ENCODE measurements at places on chromosomes 6 and 20. TPM values are rescaled to one million over a fixed set of nuclear protein-coding genes. Genes with fewer than 3 reads are reported as not detected.

GRCh38 chr6:168161371-168161750, 82.3 kb upstream of the FRMD1 start:
- DNase-seq: no peak

GRCh38 chr20:64104667-64105451, 2.5 kb downstream of the NPBWR2 start:
- no peak for DNase-seq

DNA sequence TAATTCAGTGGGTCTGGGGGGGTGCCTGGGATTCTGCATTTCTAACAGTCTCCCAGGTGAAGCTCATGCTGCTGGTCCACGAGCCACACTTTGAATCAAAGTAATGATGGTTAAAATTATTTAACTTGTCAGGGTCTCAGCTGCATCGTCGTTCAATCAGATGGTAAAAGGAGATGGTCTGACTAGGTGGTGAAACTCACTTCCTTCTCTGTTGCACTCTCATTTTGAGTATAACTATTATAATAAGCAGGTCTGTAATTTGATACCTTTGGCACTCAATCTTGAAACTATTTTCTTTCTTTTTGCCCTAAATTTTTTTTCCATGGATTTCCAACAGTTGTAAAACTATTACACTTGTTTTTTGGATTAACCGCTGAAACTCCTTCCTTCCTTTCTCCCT, 292.5 kb downstream of the FARS2 start:
- no peak for DNase-seq

DNA sequence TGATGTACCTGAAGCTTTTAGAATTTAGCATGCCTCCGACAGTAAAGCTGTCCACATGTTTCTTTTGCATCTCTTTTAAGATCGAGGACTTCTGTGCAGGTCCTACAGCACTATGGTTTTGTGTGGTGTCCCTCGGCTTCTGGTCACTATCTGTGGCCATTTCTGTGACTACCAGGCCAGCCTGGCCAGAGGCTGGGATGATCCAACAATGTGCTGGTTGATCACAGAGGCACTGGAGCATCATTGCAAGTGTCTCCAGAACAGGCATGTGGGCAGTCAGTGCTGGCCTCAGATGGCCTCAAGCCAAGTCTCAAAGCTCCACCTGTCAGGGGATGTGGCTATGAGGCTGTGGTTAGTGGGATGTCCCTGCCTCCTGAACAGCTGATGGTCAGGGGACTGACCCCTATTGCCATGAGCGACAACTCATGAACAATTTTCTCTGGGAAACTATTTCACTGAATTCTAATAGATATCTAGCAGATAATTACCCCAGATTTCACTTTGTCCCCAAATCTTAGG, 136.6 kb downstream of the SYNDIG1 start:
- DNase-seq: no peak

DNA sequence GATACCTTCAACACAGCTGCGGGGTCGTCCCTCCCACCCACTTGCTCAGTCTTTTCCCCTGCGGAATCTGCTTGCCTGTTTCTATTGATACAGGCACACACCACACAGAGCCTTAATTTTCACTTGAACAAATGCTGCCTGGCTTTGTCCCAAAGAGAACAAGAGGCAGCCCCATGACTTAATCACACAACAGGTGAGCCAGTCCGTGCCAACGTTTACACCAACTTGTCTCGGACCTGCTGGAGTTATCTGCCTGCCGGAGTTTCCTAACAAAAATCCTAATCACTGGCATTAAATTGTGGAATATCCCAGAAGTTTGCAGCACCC, 186.8 kb upstream of the RREB1 start:
- no peak for DNase-seq

The ARFGEF2 gene
- total RNA-seq: 39.2 TPM

- no peak for DNase-seq
These were observed 48.5 kb downstream of the FHL5 start for GRCh38 chr6:96611342-96611991.

DNA sequence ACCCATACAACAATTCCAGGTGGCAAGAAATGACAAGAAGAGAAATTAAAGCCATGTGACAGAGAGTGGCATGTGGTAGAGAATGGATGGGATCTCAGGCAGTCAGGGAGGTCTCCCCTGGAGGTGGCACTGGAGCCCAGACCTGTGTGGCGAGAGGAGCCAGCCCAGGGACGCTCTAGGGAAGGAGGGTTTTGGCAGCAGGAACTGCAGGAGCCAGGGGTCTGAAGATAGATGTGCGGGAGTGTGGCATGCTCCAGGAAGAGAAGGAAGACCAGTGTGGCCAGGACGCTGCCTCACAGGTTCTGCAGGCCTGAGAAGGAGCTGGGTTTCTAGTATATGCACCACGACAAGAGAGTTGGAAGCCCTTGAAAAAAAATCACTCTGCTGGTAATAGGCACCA, 45.1 kb downstream of the SPATA2 start:
- no peak for DNase-seq

The HAO1 gene
- not detected for total RNA-seq

- no peak for DNase-seq
These were observed 890.6 kb downstream of the KIF16B start for GRCh38 chr20:15682690-15683089.

DNA sequence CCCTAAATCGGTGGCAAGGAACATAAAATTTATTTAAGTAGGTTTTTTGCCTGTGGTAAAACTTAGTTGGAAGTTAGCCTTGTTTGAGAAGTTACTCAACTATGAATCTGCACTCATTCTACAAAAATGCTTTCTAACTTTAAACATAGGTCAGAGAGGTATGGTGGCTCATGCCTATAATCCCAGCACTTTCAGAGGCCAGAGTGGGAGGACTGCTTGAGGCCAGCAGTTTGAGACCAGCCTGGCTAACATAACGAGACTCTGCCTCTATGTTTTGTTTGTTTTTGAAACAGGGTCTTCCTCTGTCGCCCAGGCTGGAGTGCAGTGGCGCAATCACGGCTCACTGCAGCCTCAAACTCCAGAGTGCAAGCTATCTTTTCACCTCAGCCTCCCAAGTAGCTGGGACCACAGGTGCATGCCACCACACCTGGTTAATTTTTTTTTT, 16.2 kb downstream of the USP49 start:
- no peak for DNase-seq

The KIZ gene
- 15.5 TPM for total RNA-seq

GRCh38 chr6:390914-391558, 516 bp upstream of the IRF4 start:
- DNase-seq: no peak

The NHSL1 gene
- total RNA-seq: 63.9 TPM

DNA sequence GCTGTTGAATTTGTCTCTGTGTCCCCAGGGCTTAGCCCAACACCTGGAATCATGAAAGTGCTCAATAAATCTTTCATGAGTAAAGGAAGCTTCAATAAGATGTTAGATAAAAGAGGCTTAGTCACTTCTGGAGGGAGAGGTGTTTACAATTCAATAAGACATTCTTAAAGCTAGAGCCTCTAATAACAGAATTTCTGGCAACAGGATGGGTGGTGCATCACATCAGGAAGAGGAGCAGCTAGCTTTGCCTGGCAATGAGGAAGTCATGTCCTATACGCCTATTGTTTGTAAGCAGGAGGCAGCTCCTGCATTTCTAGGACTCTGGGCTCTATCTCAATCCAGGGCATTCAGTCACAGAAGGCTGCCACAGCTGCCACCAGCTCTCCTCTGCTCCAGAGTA, 638.5 kb downstream of the EPM2A start:
- DNase-seq: no peak

GRCh38 chr6:13673825-13674444, 37.7 kb downstream of the RANBP9 start:
- DNase-seq: no peak

- no peak for DNase-seq
These were observed 2.6 kb upstream of the ABT1 start for GRCh38 chr6:26594131-26594498.

DNA sequence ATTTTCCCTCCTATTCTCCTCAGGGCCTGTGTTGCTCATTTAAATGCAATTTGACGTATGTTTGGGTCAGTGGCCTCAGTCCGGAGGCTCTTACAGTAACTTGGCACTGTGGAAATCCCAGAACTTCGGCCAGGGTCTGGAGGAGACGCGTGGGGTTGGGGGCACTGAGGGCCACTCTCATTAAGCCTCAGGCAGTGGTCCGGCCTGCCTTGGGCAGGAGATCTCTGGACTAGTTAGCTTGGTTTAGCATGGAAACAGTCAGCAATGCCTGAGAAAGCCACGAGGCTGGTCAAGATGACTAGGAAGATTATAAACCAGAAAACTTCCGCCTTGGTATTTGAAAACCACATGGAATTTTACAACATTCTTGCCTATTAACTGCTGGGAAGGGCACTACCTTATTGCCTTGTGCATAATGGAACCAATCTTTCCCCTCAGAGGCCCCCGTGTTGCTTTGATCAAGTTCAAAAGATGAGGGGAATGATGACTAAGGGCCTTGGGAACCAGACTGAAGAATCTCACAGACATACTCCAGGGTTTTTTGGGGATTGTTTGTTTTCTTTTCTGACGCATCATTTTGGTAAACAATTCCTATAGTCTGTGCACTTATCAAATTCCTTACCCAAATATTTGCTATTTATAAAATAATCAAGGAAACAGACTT, 206.0 kb upstream of the PREP start:
- no peak for DNase-seq

The SCP2D1 gene
- total RNA-seq: not detected

The ZNF451 gene
- total RNA-seq: 68.4 TPM

DNA sequence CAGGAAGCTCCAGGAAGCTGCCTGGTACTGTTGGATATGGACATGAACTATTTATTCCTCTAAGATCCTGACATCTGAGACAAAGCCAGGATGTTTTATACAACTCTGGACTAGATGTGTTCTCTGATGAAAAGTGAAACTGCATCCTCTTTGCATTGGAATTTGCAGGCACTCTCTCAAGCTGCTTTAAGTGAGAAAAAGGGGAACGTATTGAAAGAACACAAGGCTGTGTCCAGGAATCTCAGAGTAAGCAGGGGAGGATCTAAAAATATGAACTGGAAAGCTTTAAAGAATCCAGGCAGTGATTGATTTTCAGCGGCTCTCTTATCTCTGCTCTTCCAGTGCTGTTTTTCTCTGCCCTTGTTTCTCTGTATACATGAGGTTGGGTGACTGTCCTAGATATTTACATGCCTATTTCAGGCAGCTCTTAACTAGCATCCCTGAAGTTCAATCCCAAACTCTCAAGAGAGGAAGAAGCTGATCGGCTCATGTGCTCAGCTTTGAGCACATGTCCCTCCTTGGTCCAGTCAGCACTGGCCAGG, 193.8 kb downstream of the PLCB4 start:
- no peak for DNase-seq
